ENCODE measurements at places on chromosomes 3 and 15. TPM values are rescaled to one million over a fixed set of nuclear protein-coding genes. Genes with fewer than 3 reads are reported as not detected.

DNA sequence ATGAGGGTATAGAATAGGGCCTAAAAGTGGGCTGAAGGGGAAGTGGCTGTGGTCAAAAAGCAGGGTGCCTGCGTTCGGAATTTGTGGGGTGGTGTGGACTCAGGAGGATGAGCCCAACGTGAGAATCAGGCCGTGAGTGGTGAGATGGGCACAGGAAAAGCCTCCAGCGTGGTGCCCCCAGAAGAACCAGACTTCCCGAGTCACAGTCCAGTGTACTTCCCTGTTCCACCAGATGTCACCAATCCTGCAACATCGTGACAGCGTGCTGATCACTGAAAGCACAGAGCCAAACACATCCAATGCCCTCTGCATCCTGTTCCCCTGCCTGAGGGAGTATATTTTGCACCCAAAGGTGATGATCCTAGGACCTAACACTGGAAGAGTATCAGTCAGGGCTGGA, 20.8 kb upstream of the ACAN start:
- no peak for DNase-seq

DNA sequence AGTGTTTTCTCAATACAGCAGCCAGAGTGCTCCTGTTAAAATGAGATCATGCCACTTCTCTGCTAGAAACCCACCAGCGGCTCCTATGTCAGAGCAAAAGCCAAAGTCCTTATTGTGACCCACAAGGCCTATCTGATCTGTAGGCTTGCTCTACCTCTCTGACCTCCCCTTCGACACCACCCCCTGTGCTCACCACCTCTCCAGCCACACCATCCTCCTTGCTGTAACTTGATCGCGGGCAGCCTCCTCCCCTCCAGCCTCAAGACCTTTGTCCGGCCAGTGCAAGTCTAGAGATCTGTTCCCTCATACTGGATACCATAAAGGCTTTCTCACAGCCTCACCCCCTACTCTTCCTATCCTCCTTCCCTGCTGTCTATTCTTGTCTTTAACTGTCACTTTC, 1.9 kb upstream of the IGDCC4 start:
- DNase-seq, result no peak

GRCh38 chr3:1774597-1774996, 324.1 kb upstream of the CNTN4 start:
- no peak for DNase-seq

GRCh38 chr3:175192536-175192935, 333.4 kb downstream of the NAALADL2 start:
- no peak for DNase-seq

- DNase-seq, result no peak
Observed at GRCh38 chr15:75153087-75153486, 48.6 kb upstream of the C15orf39 start.

GRCh38 chr3:11407644-11408043, 135.4 kb downstream of the ATG7 start:
- DNase-seq, result no peak

DNA sequence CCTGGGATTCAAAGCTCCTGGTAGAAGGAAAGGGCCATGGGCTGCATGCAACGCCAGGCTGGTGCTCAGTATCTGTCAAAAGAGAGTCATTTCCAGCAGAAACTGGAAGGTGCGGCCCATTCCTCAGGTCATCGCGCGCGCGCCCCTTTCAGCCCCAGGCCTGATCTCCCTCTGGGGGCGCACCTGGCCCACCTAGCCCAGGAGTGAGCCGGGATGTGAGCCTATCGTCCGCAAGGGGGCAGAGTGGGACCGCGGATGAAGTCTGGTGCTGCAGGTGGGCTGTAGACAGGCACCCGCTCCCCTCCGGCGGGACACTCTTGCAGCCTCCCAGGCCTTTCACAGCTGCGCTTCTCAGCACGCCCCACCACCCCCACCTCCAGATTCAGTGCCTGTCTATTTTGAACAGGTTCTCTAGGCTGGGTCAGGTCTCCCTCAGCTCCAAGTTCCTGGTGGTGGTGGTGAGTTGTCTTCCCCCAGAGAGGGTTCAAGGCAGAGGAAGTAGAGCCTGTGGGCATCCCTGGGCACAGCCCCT, 5.8 kb upstream of the RPL29 start:
- DNase-seq, result peak; percentile 68

DNA sequence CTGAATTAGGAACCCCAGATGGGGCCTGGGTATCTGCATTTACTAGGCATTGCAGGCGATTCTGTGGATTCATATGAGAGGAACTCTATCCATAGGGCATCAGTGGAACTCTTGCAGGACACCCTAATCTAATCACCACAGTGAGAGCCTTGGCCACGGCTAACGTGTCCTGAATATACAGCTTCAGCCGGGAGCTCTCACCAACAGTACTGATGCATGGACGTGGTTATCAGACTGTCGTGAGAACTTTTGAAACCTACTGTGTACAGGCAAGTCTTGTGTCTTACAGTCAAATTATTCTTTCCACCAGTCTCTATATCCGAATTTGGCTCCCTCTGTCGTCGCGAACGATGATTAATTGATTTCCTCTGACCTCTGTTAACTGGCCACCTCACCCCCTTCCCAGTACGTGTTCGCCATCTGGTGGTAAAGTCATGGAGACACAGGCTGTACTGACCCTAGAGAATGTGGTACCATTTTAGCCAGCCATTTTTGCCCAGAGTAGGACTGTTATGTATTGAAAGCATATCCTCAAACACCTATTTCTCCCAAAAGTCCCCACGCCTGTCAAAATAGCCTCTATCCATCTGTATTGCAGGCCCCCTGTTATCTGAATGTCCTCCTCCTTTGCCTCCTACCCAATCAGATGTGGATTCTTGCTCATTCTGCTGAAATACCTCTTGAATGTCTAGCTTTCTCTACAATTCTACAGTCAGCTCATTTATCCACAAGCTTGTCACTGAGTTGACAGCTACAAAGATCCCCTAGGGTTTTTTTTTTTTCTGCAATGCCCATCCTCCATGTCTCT, 39.7 kb downstream of the GLDN start:
- DNase-seq, result peak; percentile 71

The C2CD4A gene
- 0.49 TPM for total RNA-seq

DNA sequence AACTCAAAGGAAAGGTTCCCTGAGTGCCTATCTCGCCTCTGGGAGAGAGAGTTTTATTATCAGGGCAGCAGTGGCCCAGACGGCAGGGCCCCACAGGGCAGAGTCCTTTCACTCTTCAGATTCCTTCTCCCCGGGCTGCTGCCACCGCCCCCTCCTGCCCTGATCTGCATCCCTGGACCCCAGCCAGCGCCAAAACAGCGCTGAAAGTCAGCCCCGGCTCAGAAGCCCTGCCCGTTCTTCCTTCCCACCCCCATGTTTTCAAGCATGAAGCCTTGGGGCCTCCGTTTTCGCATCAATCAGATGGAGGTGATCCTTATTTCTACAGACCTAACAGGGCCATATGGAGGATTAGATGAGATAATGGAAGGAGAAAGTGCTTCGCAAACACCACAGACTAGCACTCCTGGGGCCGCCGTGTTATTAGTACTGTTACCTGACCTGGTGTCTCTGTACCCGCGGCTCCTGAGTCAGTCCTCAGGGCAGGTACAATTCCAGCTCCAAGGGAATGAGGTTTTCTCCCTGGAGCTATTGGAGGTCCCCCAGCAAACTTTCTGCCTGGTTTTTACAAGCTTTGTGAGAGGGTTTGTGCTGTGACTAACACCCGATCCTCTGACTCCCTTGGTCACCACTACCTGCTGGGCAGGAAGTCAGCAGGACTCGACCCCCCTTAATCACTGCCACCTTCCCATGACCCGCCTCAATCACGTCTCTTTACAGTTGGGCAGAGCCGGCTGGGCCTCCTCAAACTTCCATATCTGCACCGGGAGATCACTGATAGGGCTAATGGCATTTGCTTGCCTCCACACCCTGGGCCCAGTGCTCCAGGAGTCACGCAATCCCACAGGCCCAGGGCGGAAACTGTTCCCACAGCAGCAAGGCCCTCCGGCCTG, 39.5 kb upstream of the TSEN2 start:
- DNase-seq, result peak; percentile 91
